ENCODE measurements at places on chromosomes 3 and 15.
A peak's percentile ranks its signal among the peaks of the same experiment; 100 is the strongest.

- DNase-seq: no peak
Measured at GRCh38 chr3:177146646-177147045, 50.6 kb downstream of the TBL1XR1 start.

- peak; percentile 58 for DNase-seq
Measured at GRCh38 chr3:170414202-170414663, 4.4 kb upstream of the CLDN11 start.

DNA sequence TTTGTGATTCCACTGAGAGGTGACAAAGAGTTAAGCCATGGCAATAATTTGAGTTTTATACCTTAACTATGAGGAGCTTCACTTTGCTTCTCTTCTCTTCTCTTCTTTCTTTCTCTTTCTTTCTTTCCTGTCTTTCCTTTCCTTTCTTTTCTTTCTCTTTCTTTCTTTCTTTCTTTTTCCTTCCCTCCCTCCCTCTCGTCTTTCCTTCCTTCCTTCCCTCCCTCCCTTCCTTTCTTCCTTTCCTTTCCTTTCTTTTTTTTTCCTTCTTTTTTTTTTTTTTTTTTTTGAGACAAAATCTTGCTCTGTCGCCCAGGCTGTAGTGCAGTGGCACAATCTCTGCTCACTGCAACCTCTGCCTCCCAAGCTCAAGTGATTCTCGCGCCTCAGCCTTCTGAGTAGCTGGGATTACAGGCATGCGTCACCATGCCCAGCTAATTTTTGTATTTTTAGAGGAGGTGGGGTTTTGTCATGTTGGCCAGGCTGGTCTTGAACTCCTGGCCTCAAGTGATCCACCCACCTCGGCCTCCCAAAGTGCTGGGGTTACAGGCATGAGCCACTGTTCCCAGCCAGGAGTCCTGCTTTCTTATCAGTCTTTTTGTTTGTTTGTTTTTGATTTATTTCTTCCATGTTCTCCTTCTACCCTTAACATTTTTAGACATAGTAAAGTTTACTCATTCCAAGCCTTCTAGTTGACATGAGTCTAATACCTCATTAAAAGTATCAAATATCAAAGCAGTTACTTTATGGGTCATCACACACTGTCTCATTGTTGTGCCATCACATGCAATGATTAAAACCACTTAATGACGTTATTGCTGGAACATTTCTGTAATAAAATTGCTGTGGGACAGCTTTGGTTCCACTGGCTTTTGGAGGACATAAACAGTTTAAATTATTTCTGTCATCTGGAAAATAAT, 29.9 kb downstream of the SLC49A4 start:
- no peak for DNase-seq

- no peak for DNase-seq
Measured at GRCh38 chr15:91478717-91479191, 374.8 kb upstream of the SLCO3A1 start.

GRCh38 chr15:71203586-71204474, 88.6 kb downstream of the THSD4 start:
- no peak for DNase-seq

DNA sequence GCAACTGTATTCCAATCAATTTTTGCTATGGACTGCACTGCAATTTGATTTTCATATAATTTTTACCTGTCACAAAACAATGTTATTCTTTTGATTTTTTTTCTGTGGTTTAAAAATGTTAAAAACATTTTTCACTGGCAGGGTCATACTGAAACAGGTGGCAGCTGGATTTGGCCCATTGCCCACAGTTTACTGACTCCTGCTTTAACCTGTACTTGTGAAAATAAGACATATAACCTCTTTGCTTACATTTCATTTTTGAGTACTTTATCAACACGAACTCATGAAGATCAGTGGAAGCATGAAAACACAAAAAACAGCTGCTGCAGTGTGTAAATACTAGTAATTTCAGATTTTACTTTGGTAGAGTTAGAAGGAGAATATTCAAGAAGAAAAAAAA, 313.1 kb downstream of the WDR72 start:
- DNase-seq: no peak

DNA sequence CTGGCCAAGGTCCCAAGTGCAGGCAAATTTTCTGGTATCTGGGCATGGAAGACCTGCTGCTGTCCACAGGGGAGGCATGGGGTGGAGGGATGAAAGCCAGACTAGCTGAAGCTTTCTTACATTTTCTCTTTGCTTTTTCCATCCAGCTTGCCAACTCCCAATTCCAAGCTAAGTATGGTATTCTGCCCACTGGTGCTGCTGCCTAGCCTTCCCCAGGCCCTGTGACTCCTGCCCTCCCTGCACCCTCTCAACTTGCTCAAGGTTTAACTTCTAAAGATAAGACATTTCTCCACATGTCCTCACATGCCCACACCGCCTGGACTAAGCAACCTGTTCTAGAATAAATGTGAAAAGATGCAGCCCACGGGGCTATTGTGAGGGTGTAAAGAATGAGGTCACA, 59.5 kb upstream of the HACD2 start:
- no peak for DNase-seq

- DNase-seq: no peak
Measured at GRCh38 chr3:190132371-190132770, 11.7 kb upstream of the P3H2 start.

GRCh38 chr15:90205050-90205848, 4.1 kb downstream of the SEMA4B start:
- DNase-seq: no peak

DNA sequence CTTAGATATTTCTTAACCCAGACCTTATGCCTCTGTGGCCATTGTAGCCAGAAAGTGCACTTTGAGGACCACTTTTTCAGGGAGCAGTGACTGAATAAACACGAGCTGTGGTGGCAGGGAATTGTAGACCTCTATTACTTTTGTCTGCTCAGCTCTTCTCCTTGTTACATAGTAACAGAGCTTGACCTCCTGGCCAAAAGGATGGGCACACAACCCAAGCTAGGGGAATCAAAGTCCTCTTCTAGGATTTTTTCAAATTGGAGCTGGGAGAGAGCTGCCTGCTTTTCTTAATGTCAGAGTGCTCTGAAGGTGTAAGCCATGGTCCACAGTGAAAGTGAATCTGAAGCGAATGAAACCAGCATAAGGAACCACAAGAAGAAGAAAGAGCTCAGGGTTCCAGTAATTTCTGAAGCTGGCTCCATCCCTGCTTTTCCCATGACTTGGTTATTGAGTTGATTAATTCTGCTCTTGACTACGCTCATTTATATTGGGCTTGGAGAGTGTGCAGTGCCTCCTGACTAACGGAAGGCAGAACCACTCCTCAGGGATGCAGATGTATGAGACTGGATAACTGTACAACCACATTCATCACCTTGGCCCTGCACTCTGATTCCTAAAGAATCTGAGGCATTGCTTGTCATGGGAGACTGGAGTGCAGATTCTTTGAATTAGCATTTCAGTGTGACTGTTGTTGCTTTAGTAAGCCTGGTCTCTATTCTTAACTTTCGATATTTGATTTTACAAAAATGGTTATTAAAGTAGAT, 60.9 kb downstream of the TLNRD1 start:
- no peak for DNase-seq

DNA sequence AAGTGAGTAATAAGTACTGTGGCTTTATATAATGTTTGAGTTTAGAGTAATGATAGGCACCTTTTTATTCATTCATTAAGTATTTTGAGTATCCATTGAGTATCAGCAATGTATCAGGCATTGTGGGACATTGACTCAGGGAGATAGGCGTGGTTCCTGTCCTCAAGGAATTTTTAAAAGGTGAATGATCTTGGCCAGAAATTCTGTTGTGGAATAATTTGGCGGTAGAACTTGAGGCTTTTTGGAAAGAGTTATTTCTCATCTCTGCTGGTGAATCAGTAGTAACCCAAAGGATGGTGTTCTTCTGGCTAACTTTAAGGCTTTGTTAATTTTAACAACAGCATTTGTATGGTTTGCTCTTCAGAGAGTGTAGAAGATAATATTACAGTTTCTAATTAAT, 2.0 kb downstream of the RAB7A start:
- DNase-seq: no peak

- no peak for DNase-seq
Measured at GRCh38 chr3:24365168-24365567, 129.5 kb downstream of the THRB start.

DNA sequence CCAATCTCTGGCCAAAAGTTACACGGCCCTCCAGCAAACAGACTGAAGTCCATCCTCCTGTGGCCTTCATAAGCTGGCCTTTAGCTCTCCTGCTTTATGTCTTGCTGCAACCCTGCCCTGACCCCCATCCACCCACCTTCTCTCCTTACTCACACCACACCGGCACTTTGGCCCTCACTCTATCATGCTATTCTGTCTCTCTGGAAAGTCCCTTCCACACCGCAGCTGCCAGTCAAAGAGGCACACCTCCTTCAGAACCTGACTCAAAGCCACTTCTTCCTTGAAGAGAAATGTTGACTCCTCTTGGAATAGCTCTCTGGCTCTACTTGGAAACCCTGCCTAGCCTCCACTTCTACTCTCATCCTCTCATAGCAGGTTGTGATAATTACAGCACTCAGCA, 4.5 kb downstream of the GPR156 start:
- DNase-seq: no peak

DNA sequence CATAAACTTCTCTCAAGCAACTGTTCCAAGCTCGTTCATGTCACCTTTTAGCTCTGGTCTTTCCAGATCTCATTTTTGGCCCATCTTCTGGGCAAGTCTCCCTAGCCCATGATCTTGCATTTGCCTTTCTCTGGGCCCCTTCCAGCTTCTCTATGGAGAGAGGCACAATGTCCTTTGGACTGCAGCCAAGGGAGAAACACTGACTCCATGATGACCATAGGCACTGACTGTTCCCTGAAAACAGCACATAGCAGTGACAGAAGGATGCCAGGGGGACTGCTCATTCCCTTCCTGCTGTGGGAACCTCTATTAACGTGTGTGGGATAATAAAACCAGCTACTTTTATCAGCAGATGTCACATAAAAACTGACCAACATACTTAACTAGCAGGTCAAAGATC, 60.3 kb downstream of the STRIT1 start:
- peak; percentile 32 for DNase-seq

DNA sequence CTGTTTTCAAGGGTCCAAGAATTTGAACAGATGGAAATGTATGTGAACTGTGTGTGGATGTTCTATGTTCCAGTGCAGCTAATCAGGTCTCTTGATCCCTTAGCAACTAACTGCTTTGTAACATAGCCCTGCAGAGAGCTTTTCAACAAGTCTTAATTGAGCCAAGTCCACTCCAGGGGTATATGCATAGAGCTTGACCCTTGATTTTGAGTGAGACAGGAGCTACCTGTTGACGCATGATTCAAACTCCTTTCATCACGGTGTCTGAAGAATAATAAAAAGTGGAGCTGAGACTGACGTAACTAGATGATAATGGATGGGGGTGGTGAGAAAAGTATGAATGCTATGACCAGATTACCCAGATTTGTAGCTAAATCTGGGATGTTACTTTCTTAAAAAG, 93.3 kb upstream of the CCDC54 start:
- no peak for DNase-seq

DNA sequence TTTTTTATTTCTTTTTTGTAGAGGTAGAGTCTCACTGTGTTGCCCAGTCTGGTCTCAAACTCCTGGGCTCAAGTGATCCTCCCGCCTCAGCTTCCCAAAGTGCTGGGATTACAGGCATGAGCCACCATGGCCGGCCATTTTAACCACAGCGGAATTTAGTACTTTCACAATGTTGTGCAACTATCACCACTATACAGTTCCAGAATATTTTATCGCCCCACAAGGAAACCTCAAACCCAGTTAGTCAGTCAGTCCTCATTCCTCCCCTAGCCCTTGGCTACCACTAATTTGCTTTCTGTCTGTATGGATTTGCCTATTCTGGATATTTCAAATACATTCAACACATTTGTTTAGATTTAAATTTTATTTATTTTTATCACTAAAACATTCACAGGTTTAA, 15.5 kb upstream of the HOMER2 start:
- DNase-seq: no peak

GRCh38 chr3:132867956-132868355, 145.7 kb upstream of the NPHP3 start:
- no peak for DNase-seq

Data from DMS153 (cell line).